EH (cell line): ENCODE measurements at places on chromosomes 4 and X.
A peak's percentile ranks its signal among the peaks of the same experiment; 100 is the strongest.

DNA sequence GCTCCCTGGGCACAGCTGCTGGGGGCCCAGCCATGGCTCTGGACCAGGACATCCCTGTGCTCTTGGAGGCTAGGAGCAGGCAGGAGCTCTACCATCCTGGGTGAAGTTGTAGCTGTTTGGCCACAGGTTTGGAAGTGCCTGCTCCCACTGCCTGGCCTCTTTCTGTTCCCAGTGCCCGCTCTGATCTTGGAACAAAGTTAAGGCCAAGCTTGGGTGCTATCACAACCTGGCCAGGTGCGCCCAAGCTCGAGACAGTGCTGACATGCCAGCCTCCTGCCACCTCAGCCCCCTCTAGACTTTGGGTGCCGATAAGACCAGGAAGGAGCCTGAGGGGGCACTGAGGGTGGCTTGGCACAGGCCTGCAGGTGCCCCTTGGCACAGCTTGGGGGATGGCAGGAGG, 686.1 kb upstream of the AADAT start:
- no peak for DNase-seq

- peak; percentile 57 for DNase-seq
Measured at GRCh38 chrX:68084765-68085164, 348.5 kb downstream of the OPHN1 start.

DNA sequence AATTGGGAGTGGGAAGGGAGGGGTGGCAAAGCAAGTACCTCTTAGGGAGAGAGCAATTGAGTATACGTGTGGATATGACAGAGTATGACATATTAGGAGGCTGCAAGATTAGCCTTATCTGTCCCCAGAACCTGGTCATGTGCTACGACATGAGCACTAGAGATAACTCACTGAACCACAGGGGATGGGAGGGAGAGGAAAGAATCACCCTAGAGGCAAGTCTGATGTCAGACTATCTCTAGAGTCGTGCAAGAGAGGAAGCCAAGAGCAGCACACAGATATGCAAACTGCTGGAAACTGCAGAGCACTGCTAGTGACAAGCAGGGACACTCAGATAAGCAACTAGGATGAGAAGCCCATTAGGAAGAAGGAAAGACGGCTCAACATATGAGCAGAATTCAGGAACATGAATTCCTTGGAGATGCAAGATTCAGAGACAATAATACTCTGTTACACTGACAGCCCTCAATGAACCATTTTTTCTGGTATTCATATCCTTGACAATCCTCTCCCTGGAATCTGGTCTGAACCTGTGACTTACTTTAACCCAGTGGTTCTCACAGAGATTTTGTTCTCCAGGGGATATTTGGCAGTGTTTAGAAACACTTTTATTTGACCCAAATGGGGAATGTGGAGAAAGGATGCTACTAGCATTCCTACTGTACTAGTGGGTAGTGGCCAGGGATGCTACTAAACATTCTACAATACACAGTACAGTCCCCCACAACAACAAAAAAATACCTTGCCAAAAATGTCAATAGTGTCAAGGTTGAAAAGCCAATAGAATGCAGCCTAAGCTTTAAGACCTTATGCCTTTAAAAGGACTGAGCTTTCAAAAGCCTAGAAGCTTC, 84.0 kb upstream of the BMP2K start:
- peak; percentile 52 for DNase-seq

DNA sequence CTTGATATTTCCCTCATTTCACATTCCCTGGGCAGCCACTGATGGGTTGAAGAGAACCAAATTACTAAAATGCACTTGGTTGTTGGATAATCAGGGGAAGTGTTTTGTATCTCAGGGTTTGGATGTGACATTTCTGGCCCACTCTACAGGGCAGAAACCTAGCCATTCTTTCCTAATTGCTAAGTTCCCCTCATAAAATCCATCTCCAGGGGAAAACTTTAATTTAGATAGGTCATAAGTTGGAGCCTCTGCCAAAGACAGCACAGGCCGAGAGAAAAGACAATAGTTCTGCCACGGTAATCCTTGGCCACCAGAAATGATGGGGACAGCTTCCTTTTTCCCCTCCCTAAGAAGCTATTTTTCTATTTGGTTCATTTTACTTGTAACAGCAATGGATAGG, 192.7 kb upstream of the C1QTNF7 start:
- no peak for DNase-seq

- no peak for DNase-seq
Measured at GRCh38 chr4:8218371-8219031, 19.4 kb downstream of the SH3TC1 start.

DNA sequence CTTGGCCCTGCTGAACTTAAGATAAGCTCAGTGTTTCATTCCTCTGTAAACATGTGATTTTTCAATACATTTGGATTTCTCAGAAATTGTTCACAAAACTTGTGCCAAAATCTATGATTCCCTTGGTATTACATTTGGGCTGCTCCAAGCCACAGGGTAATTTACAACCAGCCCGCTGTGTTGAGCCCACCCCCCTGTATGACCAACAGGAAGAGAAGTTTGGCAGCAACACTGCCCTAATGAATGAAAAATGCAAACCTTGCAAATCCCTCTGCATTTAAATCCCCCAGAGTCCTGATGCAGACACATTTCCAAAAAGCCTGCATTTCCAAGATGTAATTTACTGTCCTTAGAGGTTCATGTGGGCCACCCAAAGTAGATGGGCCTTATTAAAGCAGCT, 34.1 kb upstream of the GAB1 start:
- DNase-seq, result peak; percentile 32

DNA sequence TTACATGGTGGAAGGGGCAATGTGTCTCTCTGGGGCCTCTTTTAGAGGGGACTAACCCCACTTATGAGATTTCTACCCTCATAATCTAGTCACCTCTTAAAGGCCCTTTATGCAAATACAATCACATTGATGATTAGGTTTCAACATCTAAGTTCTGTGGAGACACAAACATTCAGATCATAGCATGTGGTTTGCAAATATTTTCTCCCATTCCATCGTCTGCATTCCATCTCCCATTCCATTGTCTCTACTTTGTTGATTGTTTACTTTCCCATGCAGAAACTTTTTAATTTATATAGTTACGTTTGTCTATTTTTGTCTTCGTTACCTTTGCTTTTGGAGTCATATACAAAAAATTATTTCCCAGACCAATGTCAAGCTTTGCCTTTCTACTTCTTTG, 927.5 kb upstream of the INTU start:
- DNase-seq, result peak; percentile 77

- DNase-seq, result peak; percentile 76
Measured at GRCh38 chr4:141636082-141636770, at the start of gene IL15. Gene IL15 (plus strand): TSS chr4:141636583. CDS start chr4:141719465, 82,882 bp downstream.

- no peak for DNase-seq
Measured at GRCh38 chr4:65450899-65451298, 219.4 kb downstream of the EPHA5 start.

- no peak for DNase-seq
Measured at GRCh38 chr4:173418639-173419038, 19.7 kb upstream of the SCRG1 start.

- DNase-seq, result peak; percentile 28
Measured at GRCh38 chrX:130915302-130915701, 12.3 kb upstream of the ENOX2 start.

DNA sequence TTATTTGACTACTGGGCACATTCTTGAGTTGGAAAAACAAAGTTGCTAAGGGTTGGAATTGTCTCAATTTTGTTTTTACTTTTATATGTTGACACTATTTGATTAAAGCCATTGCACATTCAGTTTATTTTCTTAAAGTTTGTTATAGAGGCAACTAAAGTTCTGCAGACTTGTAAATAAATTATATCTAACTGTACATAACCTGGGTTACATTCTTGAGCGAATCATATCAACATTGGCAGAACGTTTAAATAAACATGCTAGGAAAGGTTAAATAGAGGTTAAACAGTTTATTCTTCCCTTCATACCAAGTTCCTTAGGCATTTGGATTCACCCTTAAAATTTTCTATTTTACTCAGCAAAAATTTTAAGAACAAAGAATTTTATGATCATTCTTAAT, 74.5 kb downstream of the UCHL1 start:
- DNase-seq, result peak; percentile 39

DNA sequence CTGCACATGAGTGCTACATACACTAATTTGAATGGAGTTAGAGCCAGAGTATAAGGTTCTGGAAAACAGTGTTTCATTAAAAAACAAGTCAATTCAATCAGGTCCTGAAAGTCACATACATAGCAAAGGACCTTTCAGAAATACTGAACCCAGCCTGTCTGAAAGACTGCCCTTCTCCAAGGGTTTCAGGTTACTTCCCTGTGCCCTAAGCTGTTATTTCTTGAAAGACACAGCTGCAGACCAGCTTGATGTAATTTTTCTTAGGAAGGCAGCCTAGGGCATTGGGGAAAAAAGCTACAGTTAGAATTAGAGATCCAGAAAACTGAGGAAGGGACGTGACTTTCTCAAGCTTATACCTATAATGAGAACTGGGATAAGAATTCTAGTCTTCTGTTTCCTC, 155.9 kb upstream of the MAOA start:
- DNase-seq, result no peak

DNA sequence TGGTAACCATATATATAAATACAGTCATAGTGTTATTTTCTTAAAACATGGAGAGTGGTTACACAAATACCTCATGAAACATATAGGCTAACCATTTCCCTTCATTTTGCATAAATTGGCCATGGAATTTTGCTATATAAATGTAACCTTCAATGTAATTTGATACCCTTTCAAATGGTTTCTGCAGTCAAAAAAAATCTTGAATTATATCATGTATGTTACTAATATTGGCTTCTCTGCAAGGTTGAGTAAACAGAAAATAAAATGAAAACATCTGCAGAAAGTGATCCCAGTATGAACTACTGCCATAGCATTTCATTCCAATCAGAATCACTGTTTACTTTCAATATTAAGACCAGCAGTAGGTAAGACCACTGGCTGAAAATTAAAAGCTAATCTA, 1165.9 kb upstream of the TENM3 start:
- DNase-seq, result no peak

- no peak for DNase-seq
Measured at GRCh38 chr4:15443371-15444160, 15.7 kb downstream of the C1QTNF7 start.
